ENCODE measurements at places on chromosomes 3 and 15. TPM values are rescaled to one million over a fixed set of nuclear protein-coding genes. Genes with fewer than 3 reads are reported as not detected.

GREM1 gene
- total RNA-seq = 0.23 TPM

ERICH6 gene
- total RNA-seq = 0.39 TPM

LRRIQ4 gene
- total RNA-seq = 0.16 TPM

GRCh38 chr3:94101860-94102259 lies 39.0 kb downstream of the NSUN3 start:
- peaks cover 10% of the 10 kb centered on the region for H3K4me1 ChIP-seq
- peaks cover 40% of the 10 kb centered on the region for H3K36me3 ChIP-seq
- no peak for DNase-seq
- H3K4me3 ChIP-seq = no peak overlapping the region

GRCh38 chr3:126160243-126161210 lies 19.9 kb downstream of the ALDH1L1 start:
- no peaks in the 10 kb centered on the region for H3K4me1 ChIP-seq
- no peak overlapping the region for H3K4me3 ChIP-seq
- no peak for DNase-seq
- H3K27ac ChIP-seq = no peak overlapping the region
- no peaks in the 10 kb centered on the region for H3K36me3 ChIP-seq

GRCh38 chr3:179323197-179324110 lies 623 bp downstream of the ZNF639 start:
- DNase-seq = peak; percentile 53
- peak overlapping the region; percentile 93 for H3K4me3 ChIP-seq
- peaks cover 20% of the 10 kb centered on the region for H3K36me3 ChIP-seq
